ENCODE measurements at places on chromosomes 12 and 14.

DNA sequence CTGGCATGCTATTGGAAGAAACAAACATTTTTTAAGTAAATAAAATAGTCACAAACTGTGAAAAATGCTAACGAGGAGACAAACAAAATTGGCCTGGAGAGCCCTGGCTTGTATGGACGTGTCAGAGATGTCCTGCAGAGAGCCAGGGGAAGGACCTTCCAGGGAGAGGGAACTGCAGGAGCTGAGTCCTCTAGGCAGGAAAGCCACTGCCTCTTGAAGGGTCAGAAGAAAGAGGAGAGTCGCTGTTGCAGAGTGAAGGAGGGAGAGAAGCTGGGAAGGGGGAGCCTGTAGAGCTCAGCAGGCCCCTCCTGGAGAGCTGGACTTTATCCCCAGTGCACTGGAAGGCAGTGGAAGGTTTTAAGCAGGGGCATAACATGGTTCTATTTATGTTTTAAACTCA, 80.3 kb upstream of the PWP1 start:
- no peak for DNase-seq

DNA sequence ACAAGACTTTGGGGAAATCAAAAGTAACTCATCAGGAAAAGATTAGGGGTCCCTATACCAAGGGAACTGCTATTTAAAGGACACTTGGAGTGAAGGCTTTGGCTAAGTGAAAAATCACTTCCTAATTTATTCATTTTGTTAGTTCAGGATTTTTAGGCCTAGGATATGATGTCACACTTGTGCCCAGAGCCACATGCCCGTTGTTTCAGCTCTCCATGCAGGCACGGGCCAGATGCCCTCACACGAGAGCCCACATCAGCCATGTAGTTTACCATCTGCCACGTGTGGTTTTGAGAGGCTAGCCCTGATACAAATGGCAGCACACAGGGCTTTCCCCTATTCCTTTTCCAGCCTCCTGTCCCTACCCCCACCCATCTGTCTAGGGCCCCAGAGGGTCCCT, 11.9 kb upstream of the LRP1-AS start:
- no peak for DNase-seq

DNA sequence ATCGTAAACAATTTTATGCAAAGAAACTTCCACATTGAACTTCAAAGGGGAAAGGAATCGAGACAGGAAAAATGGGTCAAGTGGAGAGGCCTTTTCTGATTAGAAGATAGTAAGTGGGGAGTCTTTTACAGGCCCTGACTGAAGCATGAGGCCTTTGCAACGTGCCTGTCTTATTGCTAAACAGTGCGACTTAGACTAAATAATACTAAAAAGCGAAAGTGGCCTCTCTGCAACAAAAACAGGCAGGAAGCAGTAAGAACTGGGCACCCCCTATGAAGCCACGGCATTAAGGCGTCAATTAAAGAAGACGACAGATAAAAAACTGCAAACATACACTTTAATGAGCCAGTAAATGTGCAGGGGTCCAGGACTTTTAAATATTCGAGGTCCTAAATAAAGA, 283.4 kb upstream of the GRIP1 start:
- DNase-seq: no peak

DNA sequence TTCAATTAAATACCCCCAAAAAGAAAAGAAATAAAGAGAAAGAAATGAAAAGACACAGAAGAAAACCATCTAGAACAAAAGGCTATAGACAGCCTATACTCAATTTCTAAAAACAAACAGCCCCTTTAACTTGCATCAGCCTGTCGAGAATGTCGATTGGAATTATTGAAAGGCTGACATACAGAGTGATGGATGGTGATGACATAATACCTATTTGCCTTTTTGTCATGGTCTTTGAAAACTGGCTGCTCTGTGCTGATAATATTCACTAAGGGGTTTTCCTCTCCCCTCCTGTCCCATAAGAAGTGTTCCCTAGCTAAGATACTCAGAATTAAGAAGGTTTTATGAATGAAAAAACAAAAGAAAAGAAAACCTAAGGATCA, 393.7 kb downstream of the SOX5 start:
- DNase-seq: no peak

- DNase-seq: no peak
These were observed 67.6 kb downstream of the PLEKHA5 start for GRCh38 chr12:19196959-19197630.

DNA sequence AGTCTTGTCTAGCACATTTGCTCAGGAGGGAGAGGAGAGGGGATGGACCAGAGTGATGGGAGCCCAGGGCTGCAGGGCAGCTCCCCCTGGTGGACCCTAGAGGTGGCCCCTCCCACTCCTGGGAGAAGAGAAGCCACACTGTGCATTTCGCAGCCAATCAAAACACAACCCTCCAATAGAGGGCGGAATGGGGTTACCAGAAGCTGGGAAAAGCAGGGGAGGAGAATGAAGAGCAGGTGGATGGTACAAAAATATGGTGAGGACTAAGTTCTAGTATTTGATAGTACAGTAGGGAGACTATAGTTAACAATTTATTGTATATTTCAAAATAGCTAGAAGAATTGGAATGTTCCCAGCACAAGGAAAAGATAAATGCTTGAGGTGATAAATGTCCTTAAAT, 23.6 kb downstream of the VASH1 start:
- peak; percentile 65 for DNase-seq

DNA sequence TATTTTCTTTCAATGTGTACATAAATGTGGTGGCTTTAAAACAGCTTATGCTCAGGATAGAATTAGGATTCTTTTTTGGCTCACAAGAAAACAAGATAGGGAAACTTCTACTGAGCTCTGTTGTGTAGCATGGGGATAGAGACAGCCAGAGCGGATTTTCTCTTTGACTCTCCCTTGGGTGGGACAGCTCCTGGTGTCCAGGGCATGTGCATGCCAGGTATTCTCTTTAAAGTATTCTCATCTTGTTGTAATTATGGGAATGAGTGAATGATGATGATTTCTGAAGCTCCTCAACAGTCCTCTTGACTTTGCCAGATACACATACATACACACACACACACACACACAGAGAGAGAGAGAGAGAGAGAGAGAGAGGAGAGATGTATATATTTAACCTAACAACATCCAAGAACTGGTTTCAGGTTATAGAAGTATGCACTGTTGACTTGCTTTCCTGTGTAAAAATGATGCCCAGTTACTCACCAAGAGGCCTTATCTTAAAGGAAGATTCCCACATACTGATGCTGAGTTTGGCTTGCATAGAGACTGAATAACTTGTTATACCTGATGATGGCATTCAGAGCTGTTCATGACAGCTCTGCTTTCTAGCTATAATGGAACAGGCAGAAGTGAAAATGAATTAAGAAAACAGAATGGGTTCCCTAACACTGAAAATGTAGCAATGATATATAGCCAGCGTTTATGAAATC, 387.5 kb downstream of the EGLN3 start:
- DNase-seq: no peak

GRCh38 chr14:78143489-78144145, 26.6 kb upstream of the NRXN3 start:
- no peak for DNase-seq

DNA sequence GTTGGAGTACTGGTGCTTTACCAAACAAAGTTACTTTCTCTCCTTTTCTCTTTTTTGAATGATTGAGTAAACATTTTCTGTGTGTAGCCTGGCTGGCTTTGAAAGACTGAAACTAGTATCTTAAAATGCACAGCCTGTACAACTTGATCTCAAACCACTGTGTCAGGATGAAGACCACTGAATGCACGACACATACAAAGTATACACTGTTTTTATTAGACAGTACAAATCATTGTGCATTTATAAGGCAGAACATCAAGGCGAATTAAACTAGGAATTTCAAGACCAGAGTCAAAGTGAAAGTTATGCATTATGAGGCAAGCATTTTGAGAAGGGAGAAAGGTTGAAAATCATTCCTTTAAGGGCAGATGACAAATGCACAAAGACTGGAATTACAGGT, 59.0 kb downstream of the PIWIL1 start:
- DNase-seq: no peak

- DNase-seq: no peak
These were observed 13.9 kb upstream of the DNAH10 start for GRCh38 chr12:123748161-123748560.
